Glutamatergic neuron (in vitro differentiated cells): ENCODE measurements at places on chromosomes 5 and 9. TPM values are rescaled to one million over a fixed set of nuclear protein-coding genes. Genes with fewer than 3 reads are reported as not detected.

DNA sequence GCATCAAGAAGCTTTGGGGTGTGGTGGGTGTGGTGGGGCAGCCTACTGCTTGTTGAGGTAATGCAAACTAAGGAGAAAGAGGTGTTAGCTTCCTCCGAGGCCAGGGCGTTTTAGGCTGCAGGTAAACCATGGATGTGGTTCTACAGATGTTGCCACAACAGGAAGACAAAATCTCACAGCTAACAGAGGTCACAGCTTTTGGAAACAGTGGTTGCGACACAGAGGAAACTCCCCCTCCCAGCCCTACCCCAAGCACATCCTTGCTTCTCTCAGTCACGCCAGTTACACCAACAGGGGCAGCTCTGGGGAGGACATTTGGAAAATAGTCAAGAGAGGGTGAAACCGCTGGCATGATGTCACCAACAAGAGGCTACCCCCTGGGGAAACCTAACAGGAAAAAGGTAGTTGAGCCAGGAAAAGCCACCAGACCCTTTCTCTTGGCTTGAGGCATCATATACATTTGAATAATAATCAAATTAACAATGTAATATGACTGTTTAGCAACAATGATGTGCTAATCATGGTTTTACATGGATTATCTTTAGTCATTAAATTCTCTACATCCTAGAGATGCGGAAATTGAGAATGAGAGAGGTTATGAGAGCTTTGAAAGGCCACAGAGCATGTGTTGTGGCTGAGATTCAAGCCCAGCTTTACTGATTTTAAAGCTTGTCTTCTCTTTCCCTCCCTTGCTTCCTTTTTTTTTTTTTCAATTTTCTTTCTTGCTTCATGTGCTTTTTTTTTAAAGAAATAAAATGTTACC is 82.2 kb upstream of the IL12B start:
- H3K27ac ChIP-seq = no peak overlapping the region
- no peaks in the 10 kb centered on the region for H3K4me1 ChIP-seq
- H3K4me3 ChIP-seq = no peak overlapping the region

MYORG gene
- 4.6 TPM for total RNA-seq

DNA sequence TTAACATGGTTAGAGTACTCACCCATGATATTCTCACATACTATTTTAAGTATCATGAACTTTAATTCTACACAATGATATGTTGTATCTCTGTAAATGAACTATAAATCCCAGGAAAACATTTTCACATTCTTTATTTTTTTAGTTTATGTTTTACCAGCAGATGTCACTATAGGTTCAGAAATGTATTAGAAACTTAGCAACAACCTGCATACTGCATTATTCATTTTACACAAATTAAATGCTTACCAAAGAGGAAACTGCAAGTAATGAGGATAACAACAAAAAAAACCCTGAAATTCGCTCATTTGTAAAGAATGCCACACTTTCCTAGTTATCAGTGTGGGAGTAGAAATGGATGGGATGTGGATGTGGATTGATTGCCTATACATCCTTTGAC is 217.5 kb upstream of the OTULINL start:
- H3K36me3 ChIP-seq = peaks cover 19% of the 10 kb centered on the region
- H3K27ac ChIP-seq = no peak overlapping the region
- DNase-seq = no peak
- peaks cover 8% of the 10 kb centered on the region for H3K27me3 ChIP-seq

- no peak overlapping the region for H3K4me3 ChIP-seq
- H3K36me3 ChIP-seq = no peaks in the 10 kb centered on the region
- H3K27me3 ChIP-seq = no peaks in the 10 kb centered on the region
- DNase-seq = no peak
Measured at GRCh38 chr5:143056792-143057579, 286.8 kb downstream of the ARHGAP26 start.

DNA sequence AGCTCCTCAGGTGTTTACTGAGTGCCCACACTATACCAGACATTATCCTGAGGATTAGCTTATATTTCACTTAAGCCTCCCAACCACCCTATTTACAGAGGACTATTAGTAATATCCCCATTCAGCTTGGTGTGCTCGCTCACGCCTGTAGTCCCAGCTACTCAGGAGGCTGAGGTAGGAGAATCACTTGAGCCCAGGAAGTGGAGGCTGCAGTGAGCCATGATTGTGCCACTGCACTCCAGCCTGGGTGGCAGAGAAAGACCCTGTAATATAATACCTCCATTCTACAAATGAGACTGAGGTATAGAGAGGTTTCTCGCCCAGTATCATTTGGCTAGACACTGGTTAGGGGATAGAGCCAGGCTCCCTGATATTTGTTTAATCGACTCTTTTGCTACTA is 18.0 kb upstream of the MATR3 start:
- peaks cover 9% of the 10 kb centered on the region for H3K4me1 ChIP-seq
- peak overlapping the region; percentile 89 for H3K4me3 ChIP-seq
- no peaks in the 10 kb centered on the region for H3K36me3 ChIP-seq
- DNase-seq = no peak
- no peak overlapping the region for H3K27ac ChIP-seq
- peaks cover 4% of the 10 kb centered on the region for H3K27me3 ChIP-seq

LCP2 gene
- total RNA-seq = not detected

DNA sequence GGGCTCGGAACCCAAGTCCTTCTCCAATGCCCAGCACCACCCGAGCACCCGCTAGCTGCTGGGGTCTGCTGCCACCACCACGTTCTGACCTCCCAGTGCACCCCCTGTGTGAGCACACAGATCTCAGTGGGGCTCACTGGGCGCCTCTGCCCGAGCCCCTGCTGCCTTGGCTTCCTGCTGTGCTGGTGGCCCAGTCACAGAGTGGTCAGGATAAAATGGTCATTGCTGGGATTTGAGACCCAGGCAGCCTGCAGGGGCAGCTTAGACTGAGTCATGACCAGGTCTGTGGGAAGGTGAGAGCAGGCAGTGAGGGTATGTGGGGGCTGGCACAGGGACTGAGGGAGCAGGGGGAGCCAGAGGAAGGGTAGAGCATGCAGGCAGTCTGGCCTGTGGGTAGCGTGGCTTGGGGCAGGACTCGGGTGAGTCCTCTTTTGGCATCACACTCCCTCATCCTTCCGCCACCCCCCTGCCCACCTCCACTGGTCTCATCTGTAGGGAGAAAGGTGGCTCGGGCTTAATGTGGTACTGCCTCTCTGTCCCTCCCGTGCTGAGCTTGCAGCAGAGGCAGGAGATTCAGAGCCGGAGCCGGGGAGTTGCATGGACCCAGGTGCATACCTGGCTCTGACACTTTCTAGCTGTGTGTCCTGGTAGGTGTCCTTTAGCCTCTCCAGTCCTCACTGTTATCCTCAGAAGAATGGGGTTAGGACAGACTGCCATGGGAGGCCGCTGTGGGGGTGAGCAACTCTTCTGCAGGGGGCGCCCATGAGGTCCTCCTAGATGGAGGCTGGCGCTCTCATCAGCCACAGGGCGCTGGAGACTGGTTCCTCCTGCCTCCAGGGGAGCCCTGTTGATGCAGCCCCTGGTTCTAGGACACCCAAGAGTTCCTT is 32.1 kb downstream of the USP20 start:
- peaks cover 6% of the 10 kb centered on the region for H3K4me1 ChIP-seq
- H3K27ac ChIP-seq = peak overlapping the region; percentile 28
- no peak for DNase-seq
- peaks cover 3% of the 10 kb centered on the region for H3K27me3 ChIP-seq
- no peak overlapping the region for H3K4me3 ChIP-seq

DNA sequence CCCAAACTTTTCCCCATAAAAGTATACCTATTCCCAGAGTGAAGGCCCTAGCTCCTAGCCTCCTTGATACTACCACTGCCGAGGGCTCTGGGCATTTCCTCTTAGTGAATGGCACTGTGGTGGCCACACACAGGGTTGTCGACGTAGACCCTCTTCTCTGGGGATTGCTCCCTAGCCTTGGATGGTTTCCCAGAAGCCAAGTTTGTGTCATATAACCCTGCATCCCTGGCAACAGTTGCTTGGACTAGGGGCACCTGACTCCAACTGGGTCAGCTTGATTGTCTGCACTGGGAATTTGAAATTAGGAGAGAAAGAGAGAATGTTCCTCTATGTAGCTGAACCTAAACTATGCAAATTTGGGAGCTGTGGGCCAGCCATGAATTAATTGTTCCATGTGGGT is 32.3 kb upstream of the KIF2A start:
- no peak overlapping the region for H3K4me3 ChIP-seq
- H3K36me3 ChIP-seq = no peaks in the 10 kb centered on the region
- no peaks in the 10 kb centered on the region for H3K27me3 ChIP-seq
- no peak overlapping the region for H3K27ac ChIP-seq

DNA sequence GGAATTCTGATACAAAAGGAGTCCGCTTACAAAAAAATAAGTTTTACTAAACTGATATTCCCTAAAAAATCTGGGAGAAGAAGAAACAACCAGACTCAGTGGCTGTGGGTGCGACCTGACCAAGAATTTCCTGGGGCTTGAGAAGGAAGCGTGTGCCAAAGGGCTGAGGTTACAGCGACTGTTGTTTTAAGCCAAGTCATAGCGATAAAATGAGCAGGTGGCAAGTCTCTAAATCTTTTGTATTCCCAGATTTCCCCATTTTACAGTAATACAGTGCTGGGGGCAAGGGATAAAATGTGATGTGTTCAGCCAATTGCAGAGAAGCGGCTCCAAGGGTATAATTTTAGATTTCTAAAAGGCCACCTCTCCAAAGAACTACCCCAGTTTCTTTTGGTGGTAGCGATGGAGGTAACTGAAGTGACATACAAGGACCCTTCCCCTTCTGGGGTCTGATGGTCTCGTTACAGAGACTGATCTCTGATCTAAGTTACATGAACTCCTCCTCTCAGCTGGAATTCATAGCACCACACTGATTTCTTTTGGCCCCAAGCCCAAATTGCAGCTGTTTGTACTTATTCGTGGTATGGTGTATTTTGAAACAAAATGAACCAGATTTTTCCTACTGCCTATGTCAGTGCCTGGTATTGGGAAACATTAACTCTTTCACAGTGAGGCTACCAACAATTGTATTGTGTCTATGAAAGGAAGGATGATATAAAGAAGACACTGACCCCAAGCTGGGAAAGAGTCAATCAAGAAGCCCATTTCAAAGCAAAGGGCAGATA is 41.6 kb downstream of the LPAR1 start:
- no peak for DNase-seq
- H3K27ac ChIP-seq = no peak overlapping the region
- no peaks in the 10 kb centered on the region for H3K27me3 ChIP-seq
- H3K4me3 ChIP-seq = no peak overlapping the region
- H3K36me3 ChIP-seq = no peaks in the 10 kb centered on the region
- no peaks in the 10 kb centered on the region for H3K4me1 ChIP-seq

- H3K27me3 ChIP-seq = peaks cover 1% of the 10 kb centered on the region
- H3K27ac ChIP-seq = no peak overlapping the region
- H3K4me1 ChIP-seq = peaks cover 28% of the 10 kb centered on the region
Measured at GRCh38 chr5:151952238-151952637, 27.6 kb upstream of the GLRA1 start.

TLX3 gene
- 161 TPM for total RNA-seq

BTF3 gene
- total RNA-seq = 347 TPM

- H3K4me1 ChIP-seq = no peaks in the 10 kb centered on the region
- no peaks in the 10 kb centered on the region for H3K27me3 ChIP-seq
- no peak overlapping the region for H3K27ac ChIP-seq
Measured at GRCh38 chr9:109556786-109557185, 58.7 kb upstream of the PTPN3 start.

DNA sequence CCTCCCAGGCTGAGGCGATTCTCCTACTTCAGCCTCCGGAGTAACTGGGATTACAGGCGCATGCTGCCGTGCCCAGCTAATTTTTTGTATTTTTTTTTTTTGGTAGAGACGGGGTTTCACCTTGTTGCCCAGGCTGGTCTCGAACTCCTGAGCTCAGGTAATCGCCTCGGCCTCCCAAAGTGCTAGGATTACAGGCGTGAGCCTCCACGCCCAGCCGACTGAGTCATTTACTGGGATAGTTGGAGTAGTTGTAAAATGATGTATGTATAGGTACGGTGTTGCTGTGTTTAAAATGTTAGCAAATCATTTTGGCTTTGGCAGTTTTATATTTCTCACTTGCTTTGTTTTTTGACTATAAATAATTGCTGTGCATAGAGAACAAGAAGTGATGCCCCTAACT is 209.4 kb downstream of the ADAMTSL1 start:
- no peaks in the 10 kb centered on the region for H3K27me3 ChIP-seq
- H3K4me1 ChIP-seq = no peaks in the 10 kb centered on the region
- DNase-seq = no peak
- no peak overlapping the region for H3K27ac ChIP-seq

GRCh38 chr5:149381261-149381985 is 2.3 kb upstream of the IL17B start:
- peaks cover 2% of the 10 kb centered on the region for H3K4me1 ChIP-seq
- peaks cover 6% of the 10 kb centered on the region for H3K27me3 ChIP-seq
- DNase-seq = no peak
- H3K27ac ChIP-seq = no peak overlapping the region

RIC1 gene
- 9.7 TPM for total RNA-seq

DNA sequence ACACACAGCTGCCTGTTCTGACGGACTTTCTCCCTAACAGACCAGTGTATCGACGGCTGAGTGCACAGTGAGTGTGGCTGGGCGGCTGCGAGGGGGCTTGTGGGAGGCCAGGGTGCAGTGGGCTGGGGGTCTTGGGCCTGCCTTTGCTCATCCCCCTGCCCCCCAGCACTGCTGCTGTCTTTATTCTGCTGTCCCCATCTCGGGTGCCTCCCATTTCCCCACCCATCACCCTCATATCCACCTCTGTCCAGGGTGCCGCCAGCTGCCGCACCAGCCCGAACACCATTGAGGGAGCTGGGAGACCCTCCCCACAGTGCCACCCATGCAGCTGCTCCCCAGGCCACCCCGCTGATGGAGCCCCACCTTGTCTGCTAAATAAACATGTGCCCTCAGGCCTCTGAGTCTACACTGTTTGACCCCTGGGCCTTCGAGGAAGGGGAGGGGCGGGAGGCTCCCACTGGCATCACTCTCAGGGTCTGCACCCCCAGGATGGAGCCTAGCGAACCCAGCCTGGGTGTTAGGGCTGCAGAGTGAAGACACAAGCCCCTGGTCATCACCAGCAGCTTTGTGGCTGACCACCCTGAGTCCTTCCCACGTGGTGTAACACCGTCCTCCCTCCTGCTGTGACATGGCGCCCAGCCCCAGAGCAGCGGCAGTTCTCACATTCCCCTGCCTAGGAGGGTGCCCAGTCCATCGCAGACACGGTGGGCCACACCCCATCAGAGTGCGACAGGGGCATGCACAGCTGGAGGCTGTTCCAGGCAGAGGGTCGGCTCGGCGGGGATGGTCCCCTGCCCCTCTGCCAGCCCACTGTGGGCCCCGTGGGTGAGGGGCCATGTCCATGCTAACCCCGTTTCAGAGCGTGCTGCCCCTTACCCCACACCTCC is 4.0 kb downstream of the LCN2 start:
- H3K27me3 ChIP-seq = peaks cover 3% of the 10 kb centered on the region
- DNase-seq = no peak
- peaks cover 3% of the 10 kb centered on the region for H3K4me1 ChIP-seq
- H3K4me3 ChIP-seq = no peak overlapping the region

FRRS1L gene
- total RNA-seq = 4.4 TPM

IFNB1 gene
- total RNA-seq = not detected

ORM2 gene
- not detected for total RNA-seq

F12 gene
- 5.4 TPM for total RNA-seq

SMIM32 gene
- total RNA-seq = not detected

LOX gene
- 0.27 TPM for total RNA-seq

DNA sequence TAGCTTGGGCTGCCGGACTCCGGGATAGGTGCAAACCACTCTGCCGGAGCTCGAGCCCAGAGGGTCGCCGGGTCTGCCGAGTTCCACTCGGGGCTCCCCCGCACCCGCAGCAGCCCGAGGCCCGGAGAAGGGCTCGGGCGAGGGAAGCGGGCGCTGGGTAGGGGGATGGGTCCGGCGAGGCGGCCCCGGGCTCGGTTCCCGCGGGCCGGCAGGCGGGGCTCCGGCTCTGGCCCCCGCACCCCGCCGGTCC is 507 bp downstream of the RICTOR start:
- H3K27me3 ChIP-seq = peaks cover 8% of the 10 kb centered on the region
- H3K4me3 ChIP-seq = peak overlapping the region; percentile 96
